ENCODE measurements at places on chromosomes 1 and 21. TPM values are rescaled to one million over a fixed set of nuclear protein-coding genes. Genes with fewer than 3 reads are reported as not detected.

The S100A3 gene
- polyA plus RNA-seq, result 1.3 TPM

DNA sequence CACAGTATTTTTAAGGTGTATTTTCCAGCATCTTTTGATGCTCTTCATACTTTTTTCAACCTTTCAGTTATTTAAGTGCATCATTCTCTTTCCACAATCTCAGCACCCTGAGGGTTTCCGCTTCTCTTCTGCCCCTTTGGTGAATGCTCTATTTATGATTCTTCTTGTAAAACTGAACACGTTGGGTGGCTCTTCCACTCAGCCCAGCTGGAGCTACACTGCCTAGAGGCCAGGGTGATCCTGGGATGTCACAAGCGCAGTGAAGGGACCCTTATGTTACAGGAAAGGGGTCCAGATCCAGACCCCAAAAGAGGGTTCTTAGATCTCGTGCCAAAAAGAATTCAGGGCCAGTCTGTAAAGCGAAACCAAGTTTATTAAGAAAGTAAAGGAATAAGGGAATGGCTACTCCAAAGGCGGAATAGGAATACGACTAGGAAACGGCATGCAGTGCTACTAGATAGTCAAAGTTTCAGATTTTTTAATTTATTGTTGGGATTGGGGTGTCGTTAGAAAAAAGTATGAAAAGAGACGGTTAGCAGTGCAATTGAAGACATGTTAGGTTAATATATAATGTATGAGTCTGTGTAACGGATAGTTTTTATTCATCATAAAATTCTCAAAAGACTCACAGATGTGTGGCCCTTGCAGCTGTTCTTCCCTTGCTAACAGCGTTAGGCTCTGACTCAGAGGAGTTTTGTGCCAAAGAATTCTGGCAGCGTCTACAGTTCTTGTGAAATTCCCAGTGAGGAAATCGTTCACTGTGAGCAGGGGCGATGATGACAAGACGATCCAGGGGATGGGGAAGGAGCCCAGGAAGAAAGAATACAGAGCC, 14.4 kb upstream of the ERVH48-1 start:
- DNase-seq, result peak; percentile 79

DNA sequence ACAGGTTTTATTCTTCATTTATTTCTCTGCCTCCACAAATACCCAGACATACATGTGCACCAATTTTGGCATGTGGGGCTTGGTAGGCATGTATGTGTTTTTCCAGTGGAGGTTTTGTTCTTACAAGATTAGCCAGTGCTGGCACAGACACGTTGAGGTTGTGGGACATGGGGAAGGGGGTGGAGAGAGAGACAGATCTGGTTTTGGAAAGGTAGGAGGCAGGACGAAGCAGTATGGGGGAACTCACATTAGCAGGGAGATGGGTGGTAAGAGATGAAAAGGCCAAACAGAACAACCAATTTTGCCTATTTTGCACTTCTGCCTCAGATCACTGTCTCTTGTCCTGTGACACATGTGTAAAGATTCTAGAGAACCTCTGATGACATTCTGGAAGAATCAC, 166.1 kb upstream of the HMGB4 start:
- no peak for DNase-seq

GRCh38 chr1:27513958-27514357, 24.0 kb upstream of the WASF2 start:
- DNase-seq, result no peak

DNA sequence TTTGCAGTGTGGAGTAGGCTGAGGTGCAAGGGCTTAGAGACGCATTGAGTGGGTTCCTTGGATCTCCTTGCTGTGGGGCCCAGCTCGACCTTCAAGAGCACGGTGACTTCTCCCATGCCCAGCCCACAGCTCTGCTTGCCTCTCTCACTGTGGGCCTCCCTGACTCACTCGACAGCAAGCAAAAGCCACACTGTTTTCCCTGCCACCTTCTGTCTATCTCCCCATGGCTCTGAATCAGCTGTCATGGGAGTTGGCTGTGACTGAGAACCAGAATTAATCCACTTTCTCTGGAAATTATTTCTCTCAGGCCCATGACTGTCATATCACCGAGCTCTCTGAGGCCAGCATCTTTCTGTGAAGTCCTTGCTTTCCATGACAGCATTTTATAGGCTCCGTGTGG, 140.7 kb downstream of the NOS1AP start:
- no peak for DNase-seq
